ENCODE measurements at places on chromosomes 6 and 20.

DNA sequence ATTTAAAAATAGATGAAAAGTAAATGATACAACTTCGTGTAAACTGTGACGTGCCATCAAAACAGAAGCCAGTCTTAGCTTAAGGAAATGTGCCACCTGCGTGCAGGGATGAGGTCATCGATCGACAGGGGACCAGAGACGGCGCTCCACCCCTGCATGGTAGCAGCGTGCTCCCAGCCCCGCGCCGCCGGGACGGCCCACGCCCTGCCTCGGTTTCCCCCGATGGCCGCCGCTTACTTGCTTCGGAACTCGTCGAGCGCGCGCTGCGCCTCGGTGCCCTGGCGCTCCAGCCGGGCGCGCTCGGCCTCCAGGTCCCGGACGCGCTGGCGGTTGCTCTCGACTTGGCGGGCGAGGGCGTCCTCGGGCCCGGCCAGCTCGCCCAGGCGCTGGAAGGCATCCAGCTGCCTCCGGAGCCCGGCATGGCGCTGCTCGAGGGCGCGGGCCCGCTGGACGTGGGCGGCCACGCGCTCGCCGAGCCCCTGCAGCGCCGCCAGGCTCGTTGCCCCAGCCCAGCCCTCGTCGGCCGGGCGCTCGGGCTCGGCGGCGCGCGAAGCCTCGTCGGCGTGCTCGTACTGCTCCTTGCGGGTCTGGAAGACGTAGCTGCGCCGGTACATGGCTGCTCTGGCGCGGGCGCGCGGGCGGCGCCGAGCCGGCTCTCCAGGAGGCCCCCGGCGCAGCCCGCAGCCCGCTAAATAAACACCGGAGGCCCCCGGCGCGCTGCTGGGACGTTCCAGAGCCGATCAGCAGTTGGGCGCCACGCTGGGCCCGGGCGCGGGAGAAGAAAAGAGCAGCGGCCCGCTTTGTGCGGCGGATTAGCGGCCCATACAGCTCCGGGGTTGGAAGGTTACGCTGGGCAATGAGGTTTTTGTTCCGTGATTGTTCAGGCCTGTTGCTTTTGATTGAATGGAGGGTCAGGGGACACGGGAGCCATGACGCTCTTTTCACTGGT, at the start of gene BFSP1:
BFSP1 (minus strand) TSS at position 664 of the 949 bp plus-strand sequence; CDS start at position 614, 50 bp downstream.
- DNase-seq, result peak; percentile 41

DNA sequence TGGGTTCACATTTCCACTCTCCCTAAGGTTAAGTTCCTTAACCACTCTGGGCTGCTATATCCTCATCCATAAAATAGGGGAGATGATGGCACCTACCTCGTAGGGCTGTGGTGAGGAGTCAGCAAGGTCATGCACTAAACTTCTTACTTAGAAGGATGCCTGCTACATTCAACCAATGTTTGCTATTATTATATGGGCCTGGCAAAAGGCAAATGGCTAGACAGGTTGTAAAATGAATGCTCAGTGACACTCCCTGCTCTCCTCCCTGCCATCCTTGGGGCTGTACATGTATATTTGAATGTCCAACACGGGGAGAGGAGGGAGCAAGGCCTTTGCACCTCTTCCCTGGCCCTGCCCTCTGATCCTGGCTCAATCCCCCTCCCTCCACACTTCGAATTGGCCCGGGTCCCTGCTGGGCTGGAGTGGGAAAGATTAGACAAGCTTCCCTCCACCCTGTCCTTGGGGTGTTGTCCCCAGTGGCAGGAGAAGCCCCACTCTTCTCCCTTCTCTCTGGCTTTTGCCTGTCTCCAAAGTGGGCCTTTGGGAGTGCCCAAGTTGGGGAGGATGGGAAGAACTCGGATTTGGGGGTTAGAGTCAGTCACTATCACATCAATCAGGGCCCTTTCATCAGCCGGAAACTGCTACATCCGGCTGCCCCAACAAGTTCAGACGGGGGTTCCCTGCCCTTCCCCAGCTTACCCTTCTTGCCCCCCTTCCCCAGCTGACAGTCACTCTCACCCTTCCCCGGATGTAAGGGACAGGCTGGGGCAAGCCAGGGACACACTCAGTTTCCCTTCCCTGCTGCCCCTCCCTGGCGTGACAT, 36.3 kb upstream of the VEGFA start:
- DNase-seq, result no peak

GRCh38 chr6:53300656-53301551, 47.8 kb downstream of the ELOVL5 start:
- DNase-seq, result no peak

- no peak for DNase-seq
These were observed 90.6 kb upstream of the MAP3K7 start for GRCh38 chr6:90677440-90677839.

- no peak for DNase-seq
These were observed 66.0 kb downstream of the RNF182 start for GRCh38 chr6:13990796-13991195.

DNA sequence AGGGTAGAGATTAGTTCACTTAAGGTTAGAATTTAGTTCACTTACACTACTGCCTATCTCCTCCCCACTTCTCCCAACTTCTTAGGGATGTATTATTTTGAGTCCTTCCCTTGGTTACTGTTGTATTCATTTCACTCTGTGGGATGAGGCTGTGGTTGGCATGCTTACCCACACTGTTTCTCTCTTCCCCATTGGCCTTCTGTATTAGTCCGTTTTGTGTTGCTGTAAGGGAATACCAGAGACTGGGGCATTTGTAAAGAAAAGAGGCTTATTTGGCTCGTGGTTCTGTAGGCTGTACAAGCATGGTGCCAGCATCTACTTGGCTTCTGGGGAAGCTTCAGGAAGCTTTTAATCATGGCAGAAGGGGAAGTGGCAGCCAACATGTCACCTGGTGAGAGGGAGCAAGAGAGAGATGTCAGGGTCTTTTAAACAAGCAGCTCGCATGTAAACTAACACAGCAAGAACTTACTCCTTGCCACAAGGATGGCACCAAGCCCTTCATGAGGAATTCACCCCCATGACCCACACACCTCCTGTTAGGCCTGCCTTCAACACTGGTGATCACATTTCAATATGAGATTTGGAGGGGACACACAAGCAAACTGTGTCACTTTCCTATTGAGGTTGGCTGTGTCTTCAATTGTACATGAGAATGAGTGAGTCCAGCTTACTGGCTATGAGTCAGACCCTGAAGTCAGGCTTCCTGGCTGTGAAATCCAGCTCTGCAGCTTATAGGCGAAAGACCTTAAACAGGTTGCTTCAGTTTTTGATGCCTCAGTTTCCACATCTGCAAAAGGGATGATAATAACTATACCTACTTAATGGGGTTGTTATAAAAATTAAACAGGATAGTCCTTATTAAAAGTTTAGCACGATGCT, 53.3 kb downstream of the SYNDIG1 start:
- DNase-seq, result no peak

DNA sequence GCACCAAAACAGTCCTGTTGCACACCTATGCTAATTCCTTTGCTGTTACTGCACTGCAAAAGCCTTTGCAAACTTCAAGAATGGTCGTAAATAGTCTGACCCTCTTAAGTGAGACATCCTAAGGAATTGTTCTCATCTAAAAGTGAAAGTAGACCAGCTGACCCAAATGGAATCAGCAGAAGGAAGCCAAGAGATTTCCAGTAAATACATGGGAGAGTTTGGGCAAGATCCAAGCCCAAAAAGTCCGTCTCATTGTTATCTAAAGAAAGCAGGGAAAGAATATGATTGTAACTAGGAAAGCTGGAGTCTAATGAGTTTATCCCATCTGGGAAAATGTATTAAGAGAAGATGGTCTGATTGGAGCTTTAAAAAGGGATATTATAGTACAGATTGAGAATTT, 43.0 kb upstream of the HIVEP1 start:
- DNase-seq, result no peak

GRCh38 chr20:45056473-45057173, 44.3 kb downstream of the KCNS1 start:
- DNase-seq, result no peak

GRCh38 chr6:49003348-49003747, 459.7 kb downstream of the MMUT start:
- no peak for DNase-seq

DNA sequence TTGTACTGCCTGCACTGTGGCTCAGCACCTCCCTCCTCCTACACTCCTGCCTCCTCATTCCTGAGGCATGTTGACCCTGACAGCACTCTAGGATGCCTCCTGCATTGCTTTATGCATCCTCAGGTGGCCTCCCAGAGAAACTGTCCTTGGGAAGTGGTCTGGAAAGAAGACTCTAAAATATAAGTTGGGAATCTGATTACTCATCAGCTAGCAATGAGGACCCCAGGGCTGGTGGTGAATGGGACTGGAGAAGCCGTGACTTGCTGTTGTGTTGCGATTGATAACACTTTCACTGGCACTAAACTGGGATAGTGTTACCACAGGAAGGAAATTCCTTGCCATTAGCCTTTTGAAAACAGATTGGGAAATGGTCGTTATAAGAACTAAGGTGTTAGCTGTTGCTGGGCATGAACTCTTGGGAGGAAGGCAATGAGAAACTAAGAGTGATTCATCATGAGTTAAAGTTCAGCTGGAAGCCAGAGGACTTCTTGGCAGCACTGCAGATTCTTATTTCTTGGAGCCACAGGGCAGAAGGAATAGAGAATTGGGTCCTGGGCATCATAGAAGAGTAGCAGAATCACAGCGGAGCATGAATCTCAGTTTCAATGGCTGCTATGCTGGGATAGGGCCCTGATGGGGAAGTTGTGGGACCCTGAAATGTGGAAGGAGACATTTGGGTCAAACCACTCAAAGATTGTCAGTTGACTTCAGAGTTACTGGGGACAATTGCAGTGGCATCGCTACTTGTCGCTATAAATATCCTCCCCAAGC, 10.1 kb upstream of the SIRPD start:
- DNase-seq, result peak; percentile 27
